ENCODE measurements at places on chromosomes 2 and 18.

DNA sequence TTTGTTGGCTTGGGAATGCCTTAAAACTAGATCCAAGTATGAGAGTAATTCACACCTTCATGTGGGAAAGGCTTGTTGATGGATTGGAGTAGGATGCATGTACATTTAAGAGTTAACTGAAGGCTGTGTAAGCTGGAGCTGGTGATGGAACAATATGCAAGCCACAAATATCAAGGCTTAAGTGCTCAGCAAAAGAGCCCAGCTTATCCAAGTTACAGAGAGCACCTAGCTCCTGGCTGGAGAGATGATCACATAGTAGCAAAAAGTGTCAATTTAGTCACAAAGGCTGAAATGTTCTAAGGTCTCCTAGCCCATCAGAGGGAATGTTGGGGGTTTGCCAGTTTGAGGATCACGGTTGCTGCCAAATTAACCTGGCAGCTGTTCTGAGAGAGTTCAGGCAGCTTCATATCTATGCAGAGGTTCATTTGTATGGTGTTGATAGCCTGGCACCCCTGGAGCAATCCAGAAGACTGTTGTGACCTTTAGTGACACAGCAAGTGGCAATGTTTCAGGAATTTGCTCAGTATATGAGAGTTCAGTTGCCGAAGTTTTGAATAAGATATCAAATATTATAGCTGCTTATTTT is 228.2 kb downstream of the DOK6 start:
- no peak for DNase-seq

DNA sequence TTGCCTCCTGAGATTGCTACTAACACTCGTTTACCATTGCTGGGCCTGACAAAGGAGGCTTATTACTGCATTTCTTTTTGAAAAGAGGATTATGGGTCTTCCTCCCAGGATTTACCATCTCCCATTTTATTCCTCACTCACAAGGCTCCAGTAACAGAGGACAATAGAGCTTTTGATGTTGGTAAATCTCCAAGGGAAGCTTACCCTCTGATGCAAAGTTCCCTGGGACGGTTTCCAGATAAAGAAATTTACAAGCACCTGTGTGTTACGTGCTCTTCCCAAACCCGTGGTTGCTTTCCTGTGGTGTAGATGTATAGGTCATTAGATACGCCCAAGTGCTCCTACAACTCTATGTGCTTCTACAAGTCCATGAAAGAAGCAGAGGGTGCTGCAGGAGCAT is 17.1 kb downstream of the VSNL1 start:
- no peak for DNase-seq

GRCh38 chr2:172930871-172931255 is 144.8 kb upstream of the MAP3K20 start:
- DNase-seq: no peak

DNA sequence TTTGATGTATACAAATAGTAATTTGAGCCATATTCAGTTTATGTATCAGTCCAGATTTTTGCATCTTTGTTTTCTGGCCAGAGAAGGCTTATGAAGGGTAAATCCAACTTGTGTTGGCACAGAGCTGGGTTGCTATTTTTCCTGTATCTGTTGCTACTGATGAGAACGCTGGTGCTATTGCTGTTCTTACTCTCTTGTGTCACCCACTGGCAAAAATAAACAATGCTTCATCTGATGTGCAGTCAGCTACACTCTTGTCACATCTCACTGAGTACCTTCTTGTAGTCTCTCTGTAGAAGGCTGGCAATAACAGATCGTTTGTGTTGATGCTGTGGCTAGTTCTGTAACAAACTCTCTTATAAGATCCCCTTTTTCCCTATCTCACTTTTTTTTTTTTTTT is 323.4 kb downstream of the CDH19 start:
- DNase-seq: no peak
